Heart left ventricle (tissue), 16 donors: ENCODE measurements at places on chromosomes 2 and 18. TPM values are rescaled to one million over a fixed set of nuclear protein-coding genes. Genes with fewer than 3 reads are reported as not detected.

DNA sequence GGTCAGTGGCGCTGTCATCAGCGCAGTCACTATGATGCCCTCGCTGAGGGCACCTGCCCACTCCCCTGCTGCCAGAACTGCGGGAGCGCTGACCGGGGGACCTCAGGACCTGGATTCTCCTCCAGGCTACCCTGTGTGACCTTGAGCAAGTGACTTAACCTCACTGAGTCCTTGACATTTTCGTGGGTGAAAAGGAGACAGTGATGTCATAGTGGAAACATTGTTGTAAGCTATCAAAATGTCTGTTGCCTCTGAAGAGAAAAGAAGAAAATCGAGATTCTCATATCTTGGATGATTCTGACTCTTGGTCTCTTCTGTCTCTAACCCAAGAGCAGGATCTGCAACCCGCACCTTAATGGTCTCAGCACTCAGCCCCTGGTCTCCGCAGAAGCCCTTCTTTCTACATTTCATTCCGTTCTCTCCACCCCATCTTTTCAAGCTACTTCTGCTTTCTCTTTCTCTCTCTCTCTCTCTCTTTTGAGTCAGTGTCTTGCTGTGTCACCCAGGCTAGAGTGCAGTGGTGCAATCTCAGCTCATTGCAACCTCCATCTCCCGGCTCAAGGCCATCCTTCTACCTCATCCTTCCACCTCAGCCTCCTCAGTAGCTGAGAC lies 978 bp upstream of the TUBA4A start:
- DNase-seq = no peak

- DNase-seq = no peak
Measured at GRCh38 chr18:59426855-59427254, 67.8 kb upstream of the LMAN1 start.

UGT1A1 gene
- not detected for total RNA-seq

DNA sequence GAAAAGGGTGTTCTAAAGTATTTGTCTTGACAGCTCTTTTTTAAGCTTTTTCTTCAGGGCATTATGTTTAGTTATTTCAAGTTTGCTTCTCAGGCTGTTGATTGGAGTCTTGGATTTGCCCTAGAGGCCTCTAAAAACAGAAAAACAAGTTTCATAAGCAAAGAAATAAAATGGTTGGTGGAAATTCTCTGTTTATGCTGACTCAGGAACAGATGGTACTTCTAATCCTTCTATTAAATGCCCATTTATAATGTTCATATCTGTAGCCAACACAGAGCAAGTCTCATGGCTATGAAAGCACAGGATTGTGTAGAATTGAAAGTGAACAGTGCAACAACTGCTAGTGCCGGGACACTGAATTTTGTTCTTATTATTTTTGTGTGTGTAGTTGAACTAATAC lies 60.4 kb downstream of the KCNJ3 start:
- DNase-seq = no peak

SCTR gene
- 0.44 TPM for total RNA-seq

OTOS gene
- not detected for total RNA-seq

SGPP2 gene
- 8.3 TPM for total RNA-seq

MSTN gene
- total RNA-seq = not detected

- DNase-seq = no peak
Measured at GRCh38 chr2:118803012-118803411, 44.4 kb downstream of the EN1 start.

DNA sequence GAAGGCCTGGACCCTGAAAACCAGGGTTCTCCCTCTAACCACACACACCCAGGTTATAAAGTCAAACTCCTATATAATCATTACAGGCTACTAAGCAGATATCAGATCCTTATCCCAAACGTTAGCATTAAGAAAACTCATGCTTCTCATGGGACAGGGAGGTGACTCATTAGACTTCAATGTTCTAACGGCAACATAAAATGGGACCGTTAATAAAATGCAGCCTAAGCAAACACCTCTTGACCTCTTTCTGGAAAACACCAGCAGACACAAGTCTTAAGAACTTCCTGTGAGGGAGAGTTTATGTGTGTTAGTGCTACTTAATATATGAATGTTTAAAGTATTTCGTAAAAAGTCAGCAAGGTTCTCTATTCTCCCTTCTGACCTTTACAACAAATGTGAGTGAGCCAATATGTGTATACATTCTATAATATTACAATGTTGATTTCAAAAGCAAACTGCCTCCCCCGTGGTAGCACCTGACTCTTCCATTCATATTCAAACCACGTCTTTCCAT lies 31.7 kb downstream of the LPIN2 start:
- no peak for DNase-seq

DNA sequence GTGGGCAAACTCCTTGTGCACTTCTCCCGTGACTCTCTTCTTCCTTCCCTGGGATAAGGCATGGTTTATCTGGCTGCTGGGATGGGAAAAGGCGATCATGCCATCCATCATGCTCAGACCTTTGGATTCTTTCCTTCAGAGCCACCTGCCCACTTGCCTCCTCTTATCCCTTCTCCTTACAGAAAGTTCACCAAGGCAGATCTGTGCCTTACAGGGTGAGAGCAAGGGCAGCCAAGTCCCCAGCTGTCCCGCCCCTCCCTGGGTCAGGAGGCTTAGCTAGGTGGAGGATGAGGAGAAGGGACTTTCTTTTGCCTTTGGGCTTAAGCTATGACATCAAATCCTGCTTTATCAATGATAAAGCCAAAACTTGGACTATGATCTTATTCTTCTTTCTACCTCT lies 47.6 kb downstream of the KCNE4 start:
- no peak for DNase-seq

- DNase-seq = no peak
Measured at GRCh38 chr2:133390156-133390555, 178.1 kb downstream of the NCKAP5 start.

DNA sequence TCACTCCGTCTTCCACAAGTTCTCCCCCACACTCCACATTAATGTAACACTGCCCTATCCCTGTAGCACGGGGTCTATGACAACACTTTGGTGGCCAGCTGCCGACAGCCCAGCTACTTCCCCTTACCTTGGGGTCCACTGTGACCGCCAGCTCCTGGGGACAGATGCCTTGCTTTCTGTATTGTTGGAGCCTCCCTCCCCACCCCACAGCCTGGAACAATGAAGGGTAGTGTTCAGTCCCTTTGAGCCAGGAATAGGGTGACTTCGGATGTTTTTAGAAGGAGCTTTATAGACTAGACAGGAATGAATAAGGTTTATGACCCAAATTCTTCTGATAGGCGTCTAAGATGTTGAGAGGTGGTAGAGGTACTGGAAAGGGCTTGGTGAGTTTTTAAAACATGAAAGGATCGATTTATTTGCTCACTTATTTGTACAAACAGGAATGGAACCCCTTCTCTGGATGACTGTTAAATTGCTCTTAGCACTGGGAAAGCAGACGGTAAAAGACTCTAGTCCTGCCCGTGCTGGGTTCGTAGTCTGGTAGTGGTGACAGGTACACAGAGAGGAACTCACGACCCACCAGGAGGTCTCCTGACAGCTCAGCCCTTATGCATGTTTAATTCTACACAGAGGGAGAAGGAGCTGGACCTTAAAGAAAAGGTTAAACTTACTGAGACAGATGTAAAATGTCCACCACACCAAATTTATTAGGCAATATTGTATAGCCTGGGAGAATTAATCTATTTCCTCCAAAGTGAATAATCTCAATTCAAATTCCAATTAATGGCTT lies 90.9 kb downstream of the MYCN start:
- no peak for DNase-seq

DNA sequence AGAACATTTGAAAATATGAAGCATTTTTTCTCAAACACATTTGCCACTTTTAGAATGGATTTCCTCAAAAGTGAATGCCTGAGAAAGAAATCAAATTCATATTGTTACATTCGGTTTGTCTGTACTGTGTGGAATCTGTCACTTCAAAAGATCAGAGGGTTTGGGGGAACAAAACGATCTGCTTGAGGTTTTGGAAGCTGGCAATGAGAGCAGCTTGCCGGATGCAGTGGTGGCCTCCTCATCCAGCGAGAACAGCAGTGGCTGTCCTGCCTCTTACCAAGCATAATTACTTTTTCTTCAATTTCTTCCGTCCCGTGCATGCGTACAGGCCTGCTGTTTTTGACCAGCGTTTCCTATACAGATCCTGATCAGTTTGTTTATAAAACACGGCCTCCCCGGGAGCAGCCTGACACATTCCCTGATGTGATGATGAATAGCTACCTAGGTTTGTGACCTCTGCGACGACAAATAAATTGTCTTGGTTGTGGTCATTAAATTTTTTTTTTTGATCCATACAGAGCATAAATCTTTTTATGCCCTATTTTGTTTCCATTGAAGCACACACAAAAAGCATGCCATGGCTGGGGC lies 45.2 kb downstream of the ITGA6 start:
- DNase-seq = no peak

TAF1B gene
- 13.9 TPM for total RNA-seq

MAPRE3 gene
- total RNA-seq = 32.4 TPM

- DNase-seq = no peak
Measured at GRCh38 chr18:55878224-55878623, 290.2 kb upstream of the TCF4 start.

DNA sequence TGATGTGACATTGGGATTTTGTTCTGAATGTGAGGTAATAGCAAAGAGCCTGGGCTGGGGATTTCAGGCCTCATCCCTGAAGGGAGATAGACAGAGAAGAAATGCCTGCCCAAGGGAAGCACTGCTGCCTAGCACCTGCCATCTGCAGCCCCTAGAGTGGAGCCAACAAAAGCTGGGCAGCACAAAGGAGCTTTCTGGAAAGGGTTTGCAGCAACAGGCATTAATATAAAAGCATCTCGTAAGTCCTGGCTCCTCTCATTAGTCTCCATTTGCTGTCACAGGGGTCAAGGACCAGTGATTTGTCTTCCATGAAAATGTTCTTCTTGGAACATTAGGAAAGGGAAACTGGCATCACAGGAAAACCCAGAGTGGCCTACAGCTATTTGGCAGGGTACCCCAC lies 157.2 kb upstream of the SLC14A2 start:
- no peak for DNase-seq

DNA sequence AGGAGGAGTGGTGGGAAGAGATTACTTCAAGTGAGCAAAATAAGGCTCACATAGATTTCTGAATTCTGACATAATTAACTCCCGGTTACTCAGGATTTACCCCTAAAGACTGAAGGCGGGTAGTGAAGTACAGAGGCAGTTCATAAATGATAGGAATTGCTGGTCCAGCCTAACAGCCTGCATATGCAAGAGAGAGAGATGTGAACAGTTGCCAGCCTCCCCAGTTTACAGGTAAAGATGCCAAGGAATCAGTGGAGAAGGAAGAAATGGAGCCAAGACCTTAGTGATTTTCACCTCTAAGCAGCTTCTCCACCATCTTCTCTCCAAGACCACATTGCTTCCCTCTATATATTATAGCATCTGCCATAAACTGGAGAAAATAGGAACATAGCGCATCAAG lies 91.8 kb upstream of the THUMPD2 start:
- DNase-seq = no peak

- no peak for DNase-seq
Measured at GRCh38 chr2:217060516-217060915, 200.7 kb upstream of the TNP1 start.

SAG gene
- total RNA-seq = not detected

PLEK gene
- total RNA-seq = 1.9 TPM

GRCh38 chr2:240297256-240298116 lies 138.0 kb upstream of the GPC1 start:
- DNase-seq = peak; percentile 59

DNA sequence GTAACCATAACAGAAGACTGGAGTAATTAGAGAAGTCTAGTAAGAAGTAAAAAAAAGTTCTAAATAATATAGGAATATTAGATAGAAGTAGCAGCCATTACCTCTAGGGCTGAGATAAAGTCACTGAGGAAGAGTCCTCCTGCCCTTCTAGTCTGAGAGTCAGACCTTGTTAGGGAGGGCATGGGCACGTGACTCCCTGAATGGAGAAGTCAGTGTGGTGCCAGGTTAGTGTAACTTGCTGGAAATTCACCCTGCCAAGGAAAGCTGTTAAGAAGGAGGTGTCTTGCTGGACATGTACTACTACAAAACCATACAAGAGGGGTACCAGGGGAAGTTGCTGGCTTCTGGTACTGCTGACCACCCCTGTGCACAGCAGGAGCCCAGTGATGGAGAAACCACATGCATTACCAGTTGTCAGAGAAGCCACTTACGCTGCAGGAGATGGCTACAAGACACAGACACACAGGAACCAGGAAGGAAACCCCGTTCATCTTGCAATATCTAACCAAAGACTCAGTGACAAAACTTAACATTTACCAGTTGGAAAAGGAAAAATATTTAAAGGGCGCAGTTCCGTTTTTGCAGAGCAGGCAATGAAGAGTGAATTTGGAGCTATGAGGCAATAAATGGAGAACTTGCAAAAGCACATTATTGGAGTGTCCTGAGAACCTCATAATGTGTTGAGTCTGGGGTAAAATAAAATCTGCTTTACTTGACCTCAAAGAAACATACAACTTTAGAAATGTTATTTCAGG lies 77.2 kb upstream of the TLK1 start:
- DNase-seq = no peak

DNA sequence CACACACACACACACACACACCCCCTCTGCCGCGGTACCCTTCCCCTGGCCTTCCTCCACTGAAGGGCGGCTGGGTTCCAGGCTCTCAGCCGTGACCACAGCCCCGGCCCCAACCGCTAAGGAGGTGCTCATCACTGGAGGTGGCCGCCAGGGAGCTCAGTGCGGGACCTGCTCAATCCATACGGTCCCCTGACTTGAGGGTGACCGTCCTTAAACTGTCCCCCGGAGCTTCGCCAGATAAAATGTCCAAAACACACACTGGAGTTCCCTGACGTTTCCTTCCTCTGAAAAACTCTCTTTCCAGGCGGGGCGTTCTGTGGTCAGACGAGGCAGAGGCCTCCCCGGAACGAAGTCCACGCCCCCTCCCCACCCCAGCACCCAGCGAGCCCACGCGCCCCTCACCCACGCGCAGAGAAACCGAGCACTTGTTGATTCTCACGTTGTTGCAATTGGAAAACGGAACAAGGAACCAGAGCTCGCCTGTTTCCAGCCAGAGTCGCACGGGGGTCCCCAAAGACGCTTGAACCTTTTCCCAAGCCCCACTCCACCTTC lies 1.4 kb downstream of the MBP start:
- peak; percentile 65 for DNase-seq

GRCh38 chr18:29969876-29970275 lies 1072.7 kb downstream of the DSC3 start:
- no peak for DNase-seq
